IMR-90 (cell line): ENCODE measurements at places on chromosomes 1 and 21. TPM values are rescaled to one million over a fixed set of nuclear protein-coding genes. Genes with fewer than 3 reads are reported as not detected.
A peak's percentile ranks its signal among the peaks of the same experiment; 100 is the strongest.

Gene UBR4
- 77.8 and 87.8 TPM in 2 replicates for total RNA-seq

DNA sequence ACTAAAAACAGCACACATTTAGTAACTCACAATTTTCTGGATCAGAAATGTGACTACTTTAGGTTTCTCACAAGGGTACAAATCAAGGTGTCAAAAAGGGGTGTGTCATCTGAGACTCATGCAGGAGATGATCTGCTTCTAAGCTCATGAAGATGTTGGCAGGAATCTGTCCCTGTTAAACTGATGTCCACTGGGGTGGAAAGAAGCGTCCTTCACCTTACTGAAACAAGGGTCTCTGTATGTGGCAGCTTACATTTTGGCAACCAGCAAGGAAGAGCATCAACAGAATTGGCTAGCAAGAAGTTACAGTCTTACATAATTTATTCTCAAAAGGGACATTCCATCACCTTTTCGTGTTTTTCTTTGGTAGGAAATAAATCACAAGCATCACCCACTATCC, 1223.8 kb downstream of the AMY1C start:
- no peak overlapping the region for H3K4me3 ChIP-seq
- no peaks in the 10 kb centered on the region for H3K27me3 ChIP-seq
- H3K27ac ChIP-seq, result no peak overlapping the region
- H3K4me1 ChIP-seq, result no peaks in the 10 kb centered on the region
- no peak for DNase-seq

Gene ANKRD34A
- 0.56 and 0.90 TPM in 2 replicates for total RNA-seq

Gene SGIP1
- 27.1 and 43.6 TPM in 2 replicates for total RNA-seq

DNA sequence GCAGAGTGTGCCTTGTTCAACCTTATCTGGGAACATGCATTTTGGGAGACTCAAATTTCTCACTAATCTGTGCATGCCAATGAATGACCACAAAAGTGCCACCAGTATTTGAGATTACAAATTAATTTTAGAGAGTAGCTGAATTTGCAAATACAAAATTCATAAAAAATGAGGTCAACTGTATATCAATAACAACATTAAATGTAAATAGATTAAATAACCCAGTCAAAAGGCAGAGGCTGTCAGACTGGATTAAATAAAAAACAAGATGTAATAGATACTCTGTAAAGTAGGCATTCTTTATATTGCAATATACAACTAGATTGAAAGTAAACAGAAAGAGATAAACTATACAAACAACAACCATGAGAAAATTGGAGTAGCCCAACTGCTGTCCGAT, 5.5 kb upstream of the KRTAP10-3 start:
- no peak overlapping the region for H3K4me3 ChIP-seq
- no peaks in the 10 kb centered on the region for H3K4me1 ChIP-seq
- no peak overlapping the region for H3K27ac ChIP-seq
- no peaks in the 10 kb centered on the region; the same call in 1 of the 2 replicates for H3K27me3 ChIP-seq

DNA sequence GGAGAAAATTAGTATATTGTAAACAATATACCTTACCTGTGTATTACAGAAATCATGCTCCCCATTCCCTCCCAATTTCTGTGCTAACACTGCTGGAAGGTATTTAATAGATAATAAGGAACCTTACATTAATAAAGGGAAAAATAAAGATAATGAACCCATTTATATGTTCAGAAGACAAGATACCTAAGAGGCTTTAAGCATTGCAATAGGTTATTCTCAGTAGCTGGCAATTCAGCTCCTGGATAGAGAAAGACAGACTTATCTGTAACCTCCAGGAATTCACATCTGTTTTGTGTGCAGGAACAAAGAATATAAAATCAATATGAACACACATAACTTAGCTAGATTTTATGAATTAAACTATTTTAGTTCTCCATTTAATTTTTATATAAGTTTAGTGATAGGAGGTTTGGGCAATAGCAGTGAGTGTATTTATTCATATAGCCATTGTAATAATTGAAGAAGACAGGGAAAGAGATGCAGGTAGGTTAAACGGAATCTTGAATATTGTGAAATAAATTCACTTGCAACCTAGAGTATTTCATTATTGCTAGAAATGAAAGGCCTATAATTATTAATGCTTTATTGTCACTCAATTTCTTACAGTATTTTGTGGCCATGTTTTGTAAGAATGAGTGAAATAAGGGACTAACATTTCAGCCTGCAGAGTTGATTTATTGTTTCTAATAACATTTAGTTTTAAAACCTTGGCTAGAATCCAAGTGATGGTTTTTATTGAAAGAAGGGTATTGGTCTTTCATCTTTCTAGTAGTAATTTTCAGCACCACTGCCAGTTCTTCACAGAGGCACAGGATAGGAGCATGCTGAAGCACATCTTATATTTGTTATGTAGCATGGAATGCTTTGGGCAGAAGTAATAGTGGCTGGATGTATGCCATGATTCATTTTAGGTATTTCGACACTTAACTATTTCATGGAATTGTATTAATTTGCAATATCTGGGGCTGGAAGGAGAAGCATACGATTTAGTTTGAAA, 1.5 kb downstream of the XPR1 start:
- H3K4me1 ChIP-seq, result no peaks in the 10 kb centered on the region
- no peaks in the 10 kb centered on the region for H3K27me3 ChIP-seq
- H3K36me3 ChIP-seq, result no peaks in the 10 kb centered on the region

DNA sequence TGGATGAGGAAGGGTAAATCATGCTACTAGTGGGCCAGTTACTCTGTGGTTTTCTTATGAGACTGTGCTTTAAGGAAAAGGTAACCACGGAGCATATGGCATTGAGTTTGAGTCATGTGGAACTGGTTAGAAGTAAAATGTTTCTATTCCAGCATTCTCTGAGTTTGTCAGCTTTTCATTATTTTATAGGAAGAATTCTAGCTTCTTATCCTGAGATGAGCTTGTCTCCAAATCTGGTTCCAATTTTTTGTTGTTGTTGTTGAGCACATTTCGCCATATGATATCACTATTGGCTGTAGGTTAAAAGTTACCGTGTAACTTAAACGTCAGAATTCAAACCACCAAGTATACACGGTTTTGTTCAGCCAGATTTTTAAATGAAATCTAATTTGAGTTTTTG, 69.9 kb downstream of the ATF6 start:
- no peak overlapping the region for H3K4me3 ChIP-seq
- H3K27ac ChIP-seq, result no peak overlapping the region
- H3K36me3 ChIP-seq, result no peaks in the 10 kb centered on the region
- H3K4me1 ChIP-seq, result no peaks in the 10 kb centered on the region
- H3K27me3 ChIP-seq, result no peaks in the 10 kb centered on the region

DNA sequence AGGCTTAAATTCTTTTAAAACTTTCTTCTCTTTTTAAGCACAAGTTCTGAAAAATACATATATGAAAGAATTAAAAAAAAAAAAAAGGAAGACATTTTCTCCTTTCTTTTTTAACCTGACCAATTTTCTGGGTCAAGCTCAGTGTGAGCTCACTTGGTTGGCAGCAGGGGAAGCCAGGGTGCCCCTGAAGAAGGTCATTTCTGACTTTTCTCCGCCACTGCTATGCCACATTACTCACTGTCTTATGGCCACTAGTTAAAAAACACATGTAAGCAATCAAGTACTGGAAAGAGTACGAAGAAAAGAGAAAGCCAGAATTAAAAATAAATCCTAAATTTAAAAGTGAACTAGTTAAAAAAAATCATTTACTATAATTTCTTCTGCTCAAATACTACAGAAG, 275.0 kb downstream of the NEGR1 start:
- no peak overlapping the region for H3K4me3 ChIP-seq
- no peaks in the 10 kb centered on the region for H3K27me3 ChIP-seq
- peaks cover 5% of the 10 kb centered on the region for H3K4me1 ChIP-seq
- H3K27ac ChIP-seq, result no peak overlapping the region
- DNase-seq, result no peak
- no peaks in the 10 kb centered on the region for H3K36me3 ChIP-seq

GRCh38 chr21:43276811-43277210, 108.0 kb downstream of the CRYAA start:
- H3K36me3 ChIP-seq, result no peaks in the 10 kb centered on the region
- H3K4me1 ChIP-seq, result no peaks in the 10 kb centered on the region
- H3K27ac ChIP-seq, result no peak overlapping the region
- H3K4me3 ChIP-seq, result no peak overlapping the region
- H3K27me3 ChIP-seq, result peaks cover 59% of the 10 kb centered on the region

GRCh38 chr1:196464480-196464941, 143.7 kb downstream of the KCNT2 start:
- H3K4me3 ChIP-seq, result no peak overlapping the region
- peak; percentile 31 for DNase-seq
- no peaks in the 10 kb centered on the region for H3K27me3 ChIP-seq

DNA sequence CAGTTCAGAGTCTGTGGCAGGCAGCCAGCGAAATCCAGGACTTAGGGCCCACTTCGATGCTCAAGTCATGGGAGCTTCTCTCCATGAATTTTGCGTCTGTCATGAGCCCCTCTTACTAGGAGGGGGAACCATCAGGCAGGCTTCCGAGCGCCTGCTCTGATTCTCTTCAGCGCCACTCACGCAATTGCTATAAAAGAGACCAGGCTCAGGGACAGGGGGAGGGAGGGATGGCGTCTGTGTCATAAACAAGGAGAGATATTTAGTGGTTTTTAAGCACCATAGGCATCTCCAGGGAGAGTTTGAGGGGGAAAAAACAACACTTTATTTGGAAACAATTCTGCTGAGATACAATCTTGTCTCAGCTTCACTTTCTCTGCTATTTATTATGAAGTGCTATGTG, 60.6 kb downstream of the NAV1 start:
- no peak overlapping the region for H3K4me3 ChIP-seq
- H3K27ac ChIP-seq, result no peak overlapping the region
- H3K36me3 ChIP-seq, result no peaks in the 10 kb centered on the region
- no peak for DNase-seq

Gene CBS
- 35.6 and 38.5 TPM in 2 replicates for total RNA-seq

Gene HSPG2
- total RNA-seq, result 15.8 and 23.3 TPM in 2 replicates

Gene ARHGEF16
- total RNA-seq, result 0.18 TPM in 1 of 2 replicates, not detected in the other

DNA sequence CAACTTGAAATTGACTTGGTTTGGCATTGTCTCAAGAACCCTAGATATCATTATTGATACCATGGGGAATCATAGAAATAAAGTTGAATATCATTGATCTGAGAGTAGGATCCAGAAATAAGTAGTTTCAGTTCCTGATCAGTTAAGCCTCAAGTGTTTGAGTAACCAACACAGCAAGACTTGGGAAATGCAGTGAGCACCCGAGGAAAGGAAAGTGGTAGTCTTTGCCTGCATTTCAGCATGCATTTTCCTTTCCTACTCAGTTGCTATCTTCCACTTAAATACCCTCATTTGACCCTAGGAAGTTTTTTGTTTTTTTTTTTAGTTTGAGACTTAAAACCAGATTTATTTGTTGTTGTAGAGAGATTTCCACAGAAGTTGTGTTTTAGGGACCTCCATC, 18.9 kb downstream of the CLEC20A start:
- DNase-seq, result no peak
- no peak overlapping the region for H3K27ac ChIP-seq
- H3K27me3 ChIP-seq, result no peaks in the 10 kb centered on the region
- no peaks in the 10 kb centered on the region for H3K4me1 ChIP-seq
- peaks cover 7% of the 10 kb centered on the region for H3K36me3 ChIP-seq
- no peak overlapping the region for H3K4me3 ChIP-seq

DNA sequence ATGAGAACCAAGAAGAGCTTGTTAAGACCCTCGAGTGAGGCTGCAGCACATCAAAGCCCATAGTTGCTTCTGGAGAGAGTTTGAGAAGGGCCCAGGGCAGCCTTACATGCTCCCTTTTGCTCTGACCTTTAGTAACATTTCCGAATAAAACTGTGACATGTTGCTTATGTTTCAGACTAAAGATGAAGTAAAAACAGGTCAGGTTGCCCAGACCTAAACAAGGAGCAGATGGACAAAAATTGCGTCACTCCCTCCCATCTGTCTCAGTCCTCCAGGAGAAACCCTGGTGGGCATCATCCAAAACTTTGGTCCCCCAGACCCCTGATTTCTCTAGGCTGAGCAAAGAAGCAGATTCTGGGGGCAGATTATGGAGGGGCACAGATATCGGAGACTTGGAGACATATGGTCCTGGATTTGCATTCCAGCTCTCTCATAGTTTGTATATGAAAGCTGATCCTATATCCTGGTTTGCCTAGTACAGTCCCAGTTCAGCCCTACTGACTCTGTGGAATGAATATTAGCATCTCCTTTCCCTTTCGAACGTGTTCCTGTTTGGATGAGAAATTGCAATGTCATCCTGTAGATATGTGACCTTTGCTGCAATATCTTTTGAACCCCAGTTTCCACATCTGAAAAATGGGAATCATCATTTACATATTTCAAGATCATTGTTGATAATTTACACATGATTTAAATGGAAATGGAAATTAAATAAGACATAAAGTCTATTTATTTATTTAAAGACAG, 304.9 kb upstream of the USP24 start:
- H3K27me3 ChIP-seq, result no peaks in the 10 kb centered on the region
- no peak overlapping the region for H3K4me3 ChIP-seq
- H3K36me3 ChIP-seq, result no peaks in the 10 kb centered on the region
- DNase-seq, result peak; percentile 73
- peak overlapping the region; percentile 97 for H3K27ac ChIP-seq

- H3K36me3 ChIP-seq, result peaks cover 6% of the 10 kb centered on the region; the same call in 1 of the 2 replicates
- no peaks in the 10 kb centered on the region for H3K27me3 ChIP-seq
- DNase-seq, result no peak
- peaks cover 30% of the 10 kb centered on the region for H3K4me1 ChIP-seq
- H3K4me3 ChIP-seq, result no peak overlapping the region
- peak overlapping the region; percentile 44; the same call in 1 of the 2 replicates for H3K27ac ChIP-seq
These were observed 63.7 kb downstream of the NRIP1 start for GRCh38 chr21:15001113-15001512.

DNA sequence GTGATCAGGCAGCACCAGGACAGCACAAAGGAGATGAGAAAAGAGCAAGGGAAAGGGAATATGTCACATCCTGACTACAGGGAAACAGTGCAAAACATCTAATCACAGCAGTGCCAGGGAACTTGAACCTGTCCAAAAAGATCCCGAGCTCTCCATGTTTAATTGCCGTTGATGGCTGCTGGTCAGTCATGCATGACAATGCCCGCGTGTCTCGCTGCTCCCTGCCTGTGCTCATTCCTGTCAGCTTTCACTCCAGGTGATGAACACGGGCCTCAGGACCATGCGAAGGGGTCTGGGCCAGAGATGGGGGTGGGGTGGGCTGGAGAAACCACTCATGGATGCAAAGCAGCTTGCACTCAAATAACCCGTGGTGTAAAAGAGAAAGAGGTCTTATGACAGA, 287.0 kb downstream of the GPATCH2 start:
- DNase-seq, result no peak
- no peak overlapping the region for H3K4me3 ChIP-seq
- no peaks in the 10 kb centered on the region for H3K36me3 ChIP-seq
- no peaks in the 10 kb centered on the region for H3K27me3 ChIP-seq
- no peak overlapping the region for H3K27ac ChIP-seq
- H3K4me1 ChIP-seq, result no peaks in the 10 kb centered on the region

DNA sequence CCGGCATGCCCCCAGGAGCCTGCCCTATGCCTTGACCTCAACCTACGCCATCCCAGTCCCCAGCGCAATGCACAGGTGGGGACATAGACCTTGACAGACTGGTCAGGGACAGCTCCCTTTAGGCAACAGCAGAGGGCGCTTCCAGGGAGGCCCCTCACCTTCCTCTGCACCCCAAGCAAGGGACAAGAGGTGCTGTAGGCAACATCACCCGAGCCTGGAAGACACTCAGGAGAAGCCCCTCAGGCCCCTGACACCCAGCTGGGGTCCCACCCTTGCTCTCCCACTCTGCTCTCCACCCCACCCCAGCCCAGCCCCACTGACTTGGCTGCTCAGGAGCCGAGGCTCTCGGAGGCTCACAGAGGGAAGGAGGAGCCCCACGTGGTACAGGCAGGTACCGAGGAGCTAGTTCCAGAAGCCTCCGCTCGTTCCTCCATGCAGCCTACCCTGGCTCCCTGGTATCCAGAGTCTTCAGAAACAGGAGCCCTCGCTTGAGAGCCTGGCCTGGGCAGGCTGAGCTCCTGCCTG, 2.4 kb upstream of the WNT3A start:
- H3K4me1 ChIP-seq, result no peaks in the 10 kb centered on the region
- DNase-seq, result no peak
- no peak overlapping the region for H3K4me3 ChIP-seq
- H3K27ac ChIP-seq, result no peak overlapping the region
